ENCODE measurements at places on chromosomes 3 and 15. TPM values are rescaled to one million over a fixed set of nuclear protein-coding genes. Genes with fewer than 3 reads are reported as not detected.

GRCh38 chr15:59400103-59400813 is 27.6 kb upstream of the MYO1E start:
- DNase-seq = no peak

DNA sequence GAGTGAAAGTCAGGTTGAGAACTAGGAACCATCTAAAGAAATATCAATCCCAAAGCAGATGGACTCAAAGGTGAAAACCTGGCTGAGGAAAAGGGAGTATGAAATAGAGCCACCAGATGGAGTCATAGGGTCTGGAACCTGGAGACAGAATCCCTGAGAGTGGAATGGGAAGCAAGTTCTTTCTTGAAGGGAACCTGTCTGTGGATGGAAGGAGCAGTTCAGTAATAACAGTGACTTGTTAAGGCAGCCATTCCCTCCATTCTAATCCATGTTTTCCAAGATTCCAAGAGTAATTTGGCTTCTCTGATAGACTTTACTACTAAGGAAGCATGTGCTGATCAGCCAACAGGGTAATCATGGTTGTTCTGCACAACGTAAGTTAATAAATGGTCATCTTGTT is 22.5 kb upstream of the AQP9 start:
- DNase-seq = no peak

DNA sequence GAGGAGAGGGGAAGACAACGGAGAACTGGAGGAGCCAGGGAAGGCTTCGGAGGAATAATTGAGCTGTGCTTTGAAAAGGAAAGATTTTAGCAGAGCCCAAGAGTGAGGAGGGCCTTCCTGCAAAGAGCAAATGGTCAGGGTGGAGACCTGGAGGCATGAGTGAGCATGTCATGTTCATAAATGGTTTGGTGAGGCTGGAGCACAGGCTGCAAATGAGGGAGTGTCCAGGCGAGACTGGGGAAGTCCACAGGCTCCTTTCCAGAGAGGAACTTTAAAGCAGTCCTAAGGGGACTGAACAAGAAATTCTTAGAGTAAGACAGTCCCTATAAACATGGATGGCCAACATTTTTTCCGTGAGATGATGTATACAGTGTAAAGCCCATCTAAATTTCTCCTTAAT is 108.8 kb downstream of the THSD4 start:
- no peak for DNase-seq

DNA sequence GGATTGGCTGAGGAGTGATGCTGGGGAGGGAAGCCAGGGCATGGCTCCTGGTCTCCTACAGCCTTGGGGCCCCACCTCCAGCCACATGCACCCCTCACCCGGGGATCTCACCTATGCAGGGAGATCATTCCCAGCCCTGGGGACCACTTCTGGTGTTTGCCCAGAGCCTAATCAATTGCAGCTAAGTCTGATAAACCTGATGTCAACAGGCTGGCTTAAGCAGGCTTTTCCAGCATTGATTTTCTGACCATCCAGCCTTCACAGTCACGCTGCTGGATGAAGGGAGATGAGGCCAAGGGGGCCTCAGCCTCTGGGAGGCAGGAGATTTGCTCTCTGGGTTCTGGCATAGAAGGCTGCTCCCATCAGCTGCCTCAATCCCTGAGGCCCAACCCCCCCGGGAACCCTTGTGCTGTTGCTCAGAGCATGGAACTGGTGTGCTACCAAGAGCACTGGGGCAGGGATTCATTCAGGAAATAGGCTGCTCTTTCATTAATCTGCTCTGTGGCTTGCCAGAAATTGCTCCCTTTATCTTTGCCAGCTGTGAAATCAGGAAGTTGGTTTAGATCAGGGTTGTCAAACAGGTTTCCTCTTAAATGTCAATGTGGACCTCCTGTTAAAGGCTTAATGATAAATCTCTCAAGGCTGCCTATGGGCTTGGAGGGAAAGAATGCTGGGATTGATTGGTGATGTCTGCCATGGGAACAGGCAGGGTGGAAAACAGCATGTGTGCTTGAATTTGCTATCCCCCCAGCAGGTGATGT is 19.0 kb downstream of the FAM3D start:
- no peak for DNase-seq

- no peak for DNase-seq
Measured at GRCh38 chr3:39432342-39432741, 25.8 kb downstream of the RPSA start.

DNA sequence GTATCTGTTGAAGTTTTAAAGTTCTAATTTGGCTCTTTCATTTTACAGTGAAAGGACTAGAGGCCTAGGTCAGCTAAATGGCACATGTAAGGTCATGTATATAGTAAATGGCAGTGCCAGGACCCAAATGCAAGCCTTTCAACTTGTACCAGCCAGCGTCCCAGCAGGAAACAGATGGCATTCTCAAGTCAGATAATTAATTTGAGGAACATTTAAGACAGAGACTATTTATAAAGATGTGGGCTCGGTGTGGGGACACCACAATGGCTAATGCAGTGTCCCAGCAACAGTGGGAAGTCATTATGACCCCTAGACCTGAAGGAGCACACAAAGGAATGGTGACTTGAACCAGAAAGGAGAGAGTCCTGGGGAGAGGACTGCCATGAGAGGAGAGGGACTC is 6.1 kb downstream of the MINDY4B start:
- no peak for DNase-seq

GRCh38 chr3:152391671-152392070 is 122.9 kb downstream of the MBNL1 start:
- DNase-seq = no peak

- DNase-seq = peak; percentile 55
Measured at GRCh38 chr3:11283139-11283475, 10.9 kb downstream of the ATG7 start.

GRCh38 chr3:187264021-187264420 is 27.5 kb downstream of the MASP1 start:
- peak; percentile 25 for DNase-seq

DNA sequence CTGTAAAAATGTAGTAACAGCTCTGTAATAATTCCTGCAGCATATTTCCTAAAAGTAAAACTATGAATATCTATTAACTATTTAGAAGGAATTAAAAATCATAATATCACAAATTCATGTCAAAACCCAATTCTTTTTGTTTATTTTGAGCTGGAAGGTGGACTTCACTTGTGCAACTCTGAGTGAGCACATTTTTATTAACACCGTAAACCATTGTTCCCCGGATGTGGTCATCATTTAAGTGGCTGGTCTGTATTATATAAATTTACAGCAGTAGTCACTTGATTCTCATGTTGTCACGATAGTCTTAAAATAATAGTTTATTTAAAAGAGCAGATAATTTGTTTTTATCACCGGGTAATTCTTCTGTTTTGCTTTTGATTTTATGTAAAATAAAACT is 43.0 kb upstream of the UTS2B start:
- DNase-seq = no peak

GRCh38 chr15:77507143-77507897 is 86.6 kb downstream of the HMG20A start:
- DNase-seq = no peak

DNA sequence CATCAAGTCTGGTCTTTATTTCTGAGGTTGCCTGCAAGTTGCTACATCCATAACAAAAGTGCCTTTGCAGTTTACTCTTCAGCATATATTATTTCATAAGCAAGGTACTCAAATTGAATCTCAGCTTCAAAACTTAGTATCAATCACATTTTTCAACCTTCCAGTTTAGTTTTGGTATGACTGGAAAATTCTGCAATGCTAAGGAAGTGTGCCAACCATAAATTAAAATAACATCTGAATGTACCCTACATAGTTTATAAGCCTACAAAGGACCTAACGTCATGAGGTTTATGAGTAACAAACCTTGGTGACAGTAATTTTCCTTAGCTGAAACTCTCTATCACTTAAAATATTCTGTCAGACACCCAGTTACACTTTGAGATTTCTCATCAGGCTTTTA is 62.8 kb downstream of the THBS1 start:
- DNase-seq = no peak

- DNase-seq = no peak
Measured at GRCh38 chr3:76873532-76874242, 166.2 kb upstream of the ROBO2 start.

DNA sequence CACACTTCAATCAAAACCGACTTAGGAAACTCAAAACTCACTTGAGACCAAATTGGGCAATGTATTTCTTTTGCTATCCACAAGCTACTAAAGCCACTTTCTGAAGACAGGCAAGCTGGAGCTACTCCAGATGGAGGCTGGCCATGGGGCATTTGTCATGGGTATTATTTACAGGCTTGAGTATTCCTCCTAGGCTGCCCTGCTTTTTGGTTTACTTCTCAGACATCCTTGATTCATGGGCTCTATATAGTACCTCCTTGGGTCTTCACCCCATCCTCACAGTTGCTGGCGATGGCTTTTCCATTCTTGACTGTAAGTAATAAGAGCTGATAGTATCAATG is 18.6 kb upstream of the SYNM start:
- DNase-seq = no peak

DNA sequence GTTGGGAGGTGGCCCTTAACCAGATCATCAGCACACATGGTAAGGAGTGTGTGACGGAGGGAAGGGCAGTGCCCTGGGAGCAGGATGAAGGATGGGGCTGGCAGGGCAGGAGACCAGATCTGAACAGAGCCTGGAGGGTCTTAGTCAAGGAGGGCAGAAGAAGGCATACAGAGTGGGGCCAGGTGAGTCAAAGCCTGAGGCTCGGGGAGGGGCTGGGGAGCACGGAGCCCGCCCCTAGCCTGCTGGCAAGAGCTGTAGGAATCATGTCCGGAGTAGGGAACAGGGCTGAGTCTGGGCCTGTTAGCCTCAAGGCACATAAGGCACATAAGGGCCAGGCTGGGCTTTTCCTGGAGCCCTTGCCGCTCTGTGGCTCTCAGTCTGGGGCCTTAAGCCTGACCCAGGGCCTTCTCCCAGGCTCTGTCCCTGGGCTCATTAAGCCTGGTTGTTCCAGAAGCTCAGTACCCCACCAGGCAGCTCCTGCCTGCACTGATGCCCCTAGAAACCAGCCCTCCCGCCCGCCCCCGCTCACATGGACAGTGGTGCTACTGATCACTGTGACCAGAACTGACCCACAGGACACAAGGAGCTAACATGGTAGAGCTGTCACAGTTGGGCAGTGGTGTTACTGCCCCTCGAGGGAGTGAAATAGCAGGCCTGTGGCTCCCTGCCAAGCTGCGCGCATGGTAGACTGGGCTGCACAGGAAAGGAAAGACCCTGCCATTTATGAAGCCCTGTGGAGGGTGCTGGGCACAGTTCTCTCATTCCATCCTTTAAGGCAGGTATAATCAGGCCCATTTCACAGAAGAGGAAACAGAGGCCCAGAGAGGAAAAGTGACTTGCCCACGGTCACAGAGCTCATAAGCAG is 14.6 kb downstream of the ISG20 start:
- DNase-seq = no peak

GRCh38 chr15:84791763-84792162 is 25.4 kb upstream of the ALPK3 start:
- no peak for DNase-seq

PRICKLE2 gene
- 34.0 TPM for total RNA-seq

TAGLN3 gene
- total RNA-seq = 1.9 TPM

ATP13A5 gene
- 3.7 TPM for total RNA-seq

ROPN1 gene
- 0.69 TPM for total RNA-seq

BNC1 gene
- total RNA-seq = 9.2 TPM

PDIA5 gene
- total RNA-seq = 17.9 TPM

SKOR1 gene
- total RNA-seq = 0.10 TPM

FAH gene
- 17.9 TPM for total RNA-seq
